ENCODE measurements at places on chromosomes 2 and 18.

GRCh38 chr2:144431998-144432397 is 87.9 kb downstream of the ZEB2 start:
- DNase-seq = no peak

DNA sequence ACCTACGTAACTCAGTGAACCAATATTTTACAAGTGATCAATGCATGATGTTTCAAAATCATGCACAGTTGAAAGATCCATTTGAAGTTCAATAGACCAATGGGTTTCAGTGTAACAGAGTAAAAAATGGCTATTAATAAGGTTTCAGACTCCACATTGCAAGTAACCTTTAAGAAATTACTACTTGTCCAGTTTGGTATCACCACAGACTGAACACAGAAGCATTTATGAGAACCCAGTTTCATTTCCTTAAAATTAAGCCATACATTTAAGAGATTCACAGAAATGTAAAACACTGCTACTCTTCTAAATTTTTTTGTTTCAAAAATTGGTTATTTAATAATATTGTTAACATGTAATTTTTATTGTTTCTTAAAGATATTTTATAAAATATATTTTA is 98.9 kb upstream of the CHRNA1 start:
- no peak for DNase-seq

- DNase-seq = no peak
Measured at GRCh38 chr2:145861940-145862339, 1342.0 kb upstream of the ZEB2 start.

- DNase-seq = no peak
Measured at GRCh38 chr18:1954583-1955312, 616.6 kb downstream of the METTL4 start.

DNA sequence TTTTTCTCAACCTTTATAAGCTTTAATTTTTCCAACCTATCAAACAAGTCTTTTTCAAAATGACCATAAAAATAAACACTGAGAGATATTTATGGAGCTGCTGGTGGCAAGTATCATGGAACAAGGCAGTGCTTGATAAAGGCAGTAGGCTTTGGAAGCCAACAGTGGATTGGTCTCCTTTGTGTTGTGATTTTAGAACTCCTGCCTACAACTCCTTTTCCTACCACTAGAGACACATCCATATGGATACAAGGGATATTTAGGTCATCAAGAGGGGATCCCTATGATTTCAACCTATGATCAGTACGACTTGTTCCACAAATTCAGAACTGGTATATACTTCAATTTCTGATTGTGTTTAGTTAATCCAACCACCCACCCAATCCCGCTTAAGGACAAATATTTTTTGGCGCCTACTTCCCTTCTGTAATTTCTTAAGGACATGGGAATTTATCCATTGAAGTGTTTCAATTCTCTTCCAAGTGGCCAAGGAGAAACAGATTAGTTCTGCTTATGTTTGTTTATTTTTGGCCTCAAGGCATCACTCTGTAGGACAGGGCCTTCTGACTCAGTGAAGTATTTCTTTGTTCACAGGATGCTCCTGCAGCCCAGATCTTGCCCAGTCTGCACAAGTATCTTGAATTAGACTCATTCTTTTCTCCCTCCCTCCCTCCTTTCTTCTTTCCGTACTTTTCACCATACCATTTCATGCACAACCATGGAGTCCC is 2119.6 kb upstream of the PIK3C3 start:
- DNase-seq = no peak

- DNase-seq = no peak
Measured at GRCh38 chr2:187134306-187134705, 285.3 kb upstream of the ZSWIM2 start.

DNA sequence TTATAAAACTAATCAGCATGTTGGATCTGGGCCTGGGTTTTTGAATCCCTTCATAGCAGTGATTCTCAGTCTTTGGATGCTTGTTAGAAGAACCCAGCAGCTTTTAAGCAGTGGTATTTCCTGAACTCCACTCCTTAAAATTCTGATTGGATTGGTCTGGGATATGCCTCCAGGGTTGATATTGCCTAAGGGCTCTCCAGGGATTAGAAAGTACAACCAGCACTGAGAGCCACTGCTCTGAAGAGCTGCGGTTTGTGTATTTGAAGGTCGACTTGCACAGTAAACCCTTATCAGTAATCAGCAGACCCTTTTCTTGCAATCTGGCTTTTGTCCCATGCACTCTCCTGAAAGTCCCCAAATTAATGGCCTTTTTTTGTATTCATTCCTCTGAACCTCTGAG is 17.0 kb upstream of the RBMS1 start:
- no peak for DNase-seq

- DNase-seq = no peak
Measured at GRCh38 chr2:213229814-213230213, 54.5 kb upstream of the SPAG16 start.

- no peak for DNase-seq
Measured at GRCh38 chr2:105413206-105413605, 14.4 kb upstream of the FHL2 start.

- DNase-seq = no peak
Measured at GRCh38 chr2:68948710-68949109, 4.0 kb downstream of the GKN2 start.

DNA sequence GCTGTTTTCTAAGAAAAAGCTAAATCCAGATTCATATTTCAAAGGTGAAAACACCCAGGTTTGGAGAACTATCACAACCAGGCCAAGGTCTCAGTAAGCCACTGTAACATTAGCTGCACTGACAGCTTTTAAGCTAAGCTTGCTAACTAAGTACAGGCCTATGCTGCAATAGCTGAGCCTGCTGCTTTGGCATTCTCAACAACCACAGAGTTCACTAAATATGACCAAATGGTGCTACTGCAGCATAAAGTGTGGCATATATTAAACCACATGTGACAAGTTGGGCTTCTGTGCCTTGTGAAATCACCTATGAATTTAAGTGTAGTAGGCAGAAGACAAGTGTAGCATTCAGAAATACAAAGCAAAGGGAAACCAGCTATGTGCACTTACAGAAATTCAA is 206.7 kb downstream of the TCF4 start:
- DNase-seq = no peak
